MCF 10A (cell line): ENCODE measurements at places on chromosomes 3 and 15. TPM values are rescaled to one million over a fixed set of nuclear protein-coding genes. Genes with fewer than 3 reads are reported as not detected.

FGF7 gene
- 0.05 and 0.21 TPM in 2 replicates for total RNA-seq

GOLGA6L4 gene
- 1.9 and 2.3 TPM in 2 replicates for total RNA-seq

LRRC3B gene
- not detected in 2 replicates for total RNA-seq

- peak; percentile 89 for DNase-seq
These were observed 230.4 kb downstream of the ADAMTS17 start for GRCh38 chr15:100111125-100112060.

GRCh38 chr15:91516866-91517265, 336.6 kb upstream of the SLCO3A1 start:
- no peak for DNase-seq

- DNase-seq: no peak
These were observed 17.9 kb downstream of the TERC start for GRCh38 chr3:169746924-169747323.

CTXND1 gene
- not detected in 2 replicates for total RNA-seq

DNA sequence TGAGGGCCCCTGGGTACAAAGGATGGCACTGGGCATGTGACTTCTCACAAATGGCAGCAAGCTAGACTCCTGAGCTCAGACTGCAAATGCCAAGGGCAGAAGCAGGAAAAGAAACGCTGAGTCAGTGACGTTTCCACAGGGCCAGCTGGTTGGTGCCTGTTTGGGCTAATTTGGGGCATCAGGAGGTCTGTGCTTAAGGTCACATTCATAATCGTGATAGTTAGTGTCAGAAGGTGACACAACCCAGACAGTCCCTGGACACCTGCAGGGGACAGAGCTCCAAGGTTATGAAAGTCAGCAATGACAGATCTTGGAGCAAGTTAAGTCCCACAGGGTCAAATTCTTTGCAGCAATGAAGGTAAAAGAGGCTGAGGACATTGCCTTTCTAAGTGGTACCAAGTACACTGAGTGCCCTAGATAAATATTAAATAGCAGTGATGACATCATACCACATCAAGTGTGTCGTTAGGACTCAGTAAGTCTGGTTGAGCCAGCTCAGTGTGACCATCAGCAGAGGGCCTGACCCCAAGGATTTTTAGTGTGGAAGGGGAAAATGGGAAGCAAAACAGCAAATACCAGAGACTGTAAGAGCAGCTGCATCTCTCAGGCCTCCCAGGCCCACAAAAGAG, 556.9 kb upstream of the CFAP20DC start:
- no peak for DNase-seq

ACKR2 gene
- 0.42 and 0.61 TPM in 2 replicates for total RNA-seq

GRCh38 chr3:4750306-4750968, 228.8 kb upstream of the BHLHE40 start:
- peak; percentile 29 for DNase-seq

LRRN1 gene
- 1.2 TPM in 2 replicates for total RNA-seq

DNA sequence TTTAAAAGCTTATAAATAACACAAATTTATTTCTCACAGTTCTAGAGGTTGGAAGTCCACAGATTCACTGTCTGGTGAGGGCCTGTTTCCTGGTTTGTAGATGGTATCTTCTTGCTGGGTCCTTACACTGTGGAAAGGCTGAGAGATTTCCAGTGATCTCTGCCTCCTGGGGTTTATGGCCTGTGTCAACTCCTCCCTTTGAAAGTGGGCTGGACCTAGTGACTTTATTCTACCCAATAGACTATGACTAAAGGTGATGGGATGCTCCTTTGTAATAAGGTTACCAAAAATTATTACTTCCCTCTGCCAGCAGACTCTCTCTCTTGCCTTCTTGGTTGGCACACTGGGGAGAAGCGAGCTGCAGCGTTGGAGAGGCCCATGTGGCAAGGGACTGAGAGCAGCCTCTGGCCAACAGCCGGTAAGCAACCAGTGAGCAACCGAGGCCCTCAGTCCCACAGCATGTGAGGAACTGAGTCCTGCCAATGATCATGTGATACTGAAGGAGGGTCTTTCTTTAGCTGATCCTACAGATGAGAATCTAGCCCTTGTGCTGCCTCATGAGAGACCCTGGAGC, 14.0 kb upstream of the COPG1 start:
- no peak for DNase-seq

PLSCR2 gene
- not detected in 2 replicates for total RNA-seq

GRCh38 chr3:103006526-103007183, 571.8 kb downstream of the ZPLD1 start:
- no peak for DNase-seq

- no peak for DNase-seq
These were observed 64.4 kb downstream of the ZNF609 start for GRCh38 chr15:64524778-64525177.

SLC28A2 gene
- not detected in 2 replicates for total RNA-seq

GRCh38 chr15:44545913-44546802, 9.2 kb downstream of the EIF3J start:
- DNase-seq: peak; percentile 49

SLC15A2 gene
- total RNA-seq: 0.79 and 1.5 TPM in 2 replicates

DNAJC13 gene
- 33.0 TPM in 2 replicates for total RNA-seq

FBLN2 gene
- total RNA-seq: not detected in 2 replicates

LYSMD2 gene
- 13.4 and 14.3 TPM in 2 replicates for total RNA-seq

- DNase-seq: peak; percentile 15
These were observed 872 bp downstream of the DLEC1 start for GRCh38 chr3:38039899-38040261.

- no peak for DNase-seq
These were observed 1017.4 kb downstream of the SQOR start for GRCh38 chr15:46652266-46652665.

SI gene
- not detected in 2 replicates for total RNA-seq
